ENCODE measurements at places on chromosomes 7 and 10.
A peak's percentile ranks its signal among the peaks of the same experiment; 100 is the strongest.

DNA sequence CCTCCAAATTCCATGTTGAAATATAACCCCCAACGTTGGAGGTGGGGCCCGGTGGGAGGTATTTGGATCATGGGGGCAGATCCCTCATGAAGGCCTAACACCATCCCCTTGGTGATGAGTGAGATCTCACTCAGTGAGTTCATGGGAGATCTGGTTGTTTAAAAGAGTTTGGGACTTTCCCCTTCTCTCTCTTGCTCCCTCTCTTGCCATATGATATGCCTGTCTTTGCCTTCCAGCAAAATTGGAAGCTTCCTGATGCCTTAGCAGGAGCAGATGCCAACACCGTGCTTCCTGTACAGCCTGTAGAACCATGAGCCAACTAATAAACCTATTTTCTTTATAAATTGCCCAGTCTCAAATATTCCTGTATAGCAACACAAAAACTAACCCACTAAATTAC is 55.7 kb upstream of the CDK1 start:
- no peaks in the 10 kb centered on the region for H3K4me1 ChIP-seq
- H3K27ac ChIP-seq = no peak overlapping the region
- no peak overlapping the region for H3K4me3 ChIP-seq

- DNase-seq = no peak
- peaks cover 3% of the 10 kb centered on the region for H3K4me1 ChIP-seq
- no peaks in the 10 kb centered on the region for H3K36me3 ChIP-seq
- H3K27me3 ChIP-seq = no peaks in the 10 kb centered on the region
- no peak overlapping the region for H3K4me3 ChIP-seq
- no peak overlapping the region for H3K27ac ChIP-seq
Measured at GRCh38 chr10:35934642-35934995, 292.5 kb upstream of the FZD8 start.

GRCh38 chr10:65544756-65545155 is 1381.1 kb upstream of the LRRTM3 start:
- no peaks in the 10 kb centered on the region for H3K27me3 ChIP-seq
- H3K27ac ChIP-seq = no peak overlapping the region
- no peak overlapping the region for H3K4me3 ChIP-seq
- no peaks in the 10 kb centered on the region for H3K36me3 ChIP-seq

DNA sequence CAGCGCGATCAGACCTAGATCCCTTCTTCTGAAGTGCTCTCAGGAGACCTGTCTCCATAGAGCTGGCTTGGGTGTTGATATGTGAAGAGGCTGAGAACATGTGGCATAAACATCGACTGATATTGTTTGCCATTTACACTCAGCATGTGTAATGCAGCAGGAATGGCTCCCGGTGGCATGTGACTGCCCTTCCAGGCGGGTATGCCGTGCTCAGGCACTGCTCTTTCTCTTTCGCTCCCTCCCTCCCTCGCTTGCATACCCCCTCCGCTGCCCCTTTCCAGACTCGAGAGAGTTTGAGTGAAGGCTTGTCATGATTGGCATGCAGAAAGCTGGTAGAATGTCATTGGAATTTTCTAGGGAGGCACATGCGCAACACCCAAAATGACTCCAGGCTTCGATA is 107.3 kb upstream of the PDCD4 start:
- peaks cover 41% of the 10 kb centered on the region for H3K4me1 ChIP-seq
- peak overlapping the region; percentile 61 for H3K4me3 ChIP-seq
- H3K36me3 ChIP-seq = no peaks in the 10 kb centered on the region

GRCh38 chr10:97687785-97688781 is 1.0 kb upstream of the AVPI1 start:
- H3K4me3 ChIP-seq = peak overlapping the region; percentile 87
- no peaks in the 10 kb centered on the region for H3K36me3 ChIP-seq
- peak overlapping the region; percentile 91 for H3K27ac ChIP-seq
- no peaks in the 10 kb centered on the region for H3K27me3 ChIP-seq
- DNase-seq = no peak

- no peak overlapping the region for H3K4me3 ChIP-seq
- peaks cover 23% of the 10 kb centered on the region for H3K4me1 ChIP-seq
- H3K36me3 ChIP-seq = peaks cover 80% of the 10 kb centered on the region
- H3K27ac ChIP-seq = no peak overlapping the region
- DNase-seq = no peak
Measured at GRCh38 chr10:283916-284356, 148.7 kb downstream of the ZMYND11 start.

- H3K27me3 ChIP-seq = no peaks in the 10 kb centered on the region
- H3K4me3 ChIP-seq = no peak overlapping the region
- DNase-seq = no peak
- no peaks in the 10 kb centered on the region for H3K4me1 ChIP-seq
Measured at GRCh38 chr7:121404348-121404747, 8.2 kb upstream of the FAM3C start.
